ENCODE measurements at places on chromosomes 2 and 18.
A peak's percentile ranks its signal among the peaks of the same experiment; 100 is the strongest.

GRCh38 chr2:6139916-6140315 is 447.7 kb downstream of the SOX11 start:
- no peak for DNase-seq

GRCh38 chr18:26804519-26804918 is 61.0 kb downstream of the AQP4 start:
- no peak for DNase-seq

GRCh38 chr18:8031496-8031895 is 464.4 kb downstream of the PTPRM start:
- DNase-seq, result no peak

DNA sequence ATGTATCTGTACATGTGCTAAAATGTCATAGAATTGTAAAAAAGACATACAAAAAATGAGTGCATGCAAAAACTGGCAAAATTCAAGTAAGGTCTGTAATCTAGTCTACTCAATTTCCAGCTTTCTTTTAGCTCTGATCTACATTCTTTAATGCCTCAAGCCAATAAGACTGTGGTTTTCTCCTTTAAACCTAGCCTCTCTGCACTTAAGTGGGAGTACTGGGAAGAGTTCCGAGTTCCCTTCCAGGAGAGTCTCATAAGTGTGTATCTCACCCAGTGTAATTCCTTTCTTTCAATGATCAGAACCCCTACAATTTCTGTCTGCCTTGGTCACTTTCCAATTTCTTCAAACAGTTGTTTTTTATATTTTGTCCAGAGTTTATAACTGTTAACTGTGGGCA is 150.1 kb downstream of the PTRHD1 start:
- no peak for DNase-seq

DNA sequence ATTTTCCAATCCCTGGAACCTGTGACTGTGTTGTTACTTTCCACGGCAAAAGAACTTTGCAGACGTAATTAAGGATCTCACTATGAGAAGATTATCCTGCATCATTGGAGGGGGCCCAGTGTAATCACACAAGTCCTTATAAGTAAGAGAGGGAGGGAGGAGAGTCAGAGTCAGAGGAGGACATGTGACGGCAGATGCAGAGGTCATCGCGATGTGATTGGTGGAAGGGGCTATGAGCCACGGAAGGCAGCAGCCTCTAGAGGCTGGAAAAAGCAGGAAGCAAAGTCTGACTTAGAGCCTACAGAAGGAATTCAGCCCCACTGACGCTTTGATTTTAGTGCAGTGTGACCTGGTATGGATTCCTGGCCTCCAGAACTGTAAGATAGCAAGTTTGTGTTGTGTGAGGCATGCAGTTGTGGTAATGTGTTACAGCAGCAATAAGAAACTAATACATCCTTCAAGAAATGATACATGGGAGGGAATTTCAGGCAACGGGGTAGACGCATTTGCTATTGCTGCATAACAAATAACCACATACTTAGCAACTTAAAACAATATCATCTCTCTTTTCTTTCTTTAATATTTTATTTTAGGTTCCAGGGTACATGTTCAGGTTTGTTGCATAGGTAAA is 112.7 kb upstream of the SERPINE2 start:
- DNase-seq, result no peak

DNA sequence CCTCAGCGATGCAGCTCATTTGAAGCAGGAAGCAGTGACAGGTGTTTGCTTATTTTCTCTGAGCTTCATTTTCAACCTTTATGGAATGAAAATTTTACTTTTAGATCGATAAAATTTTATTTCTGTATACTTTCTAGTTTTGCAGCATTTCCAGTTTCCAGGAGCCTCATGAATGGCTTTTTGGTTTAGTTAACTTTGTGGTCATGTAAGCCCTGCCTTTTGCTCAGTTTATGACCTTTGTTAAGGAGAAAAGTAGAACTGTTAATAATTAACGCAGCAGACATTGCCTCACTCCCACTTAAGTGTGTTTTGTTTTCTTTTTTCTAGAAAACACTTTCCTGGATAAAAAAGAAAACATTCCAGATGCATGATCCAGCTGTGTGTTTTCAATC is 4.4 kb upstream of the FARP2 start:
- DNase-seq, result no peak

- no peak for DNase-seq
Observed at GRCh38 chr2:35501076-35501475, 854.5 kb upstream of the CRIM1 start.

- DNase-seq, result no peak
Observed at GRCh38 chr2:83595121-83595690, 863.9 kb downstream of the SUCLG1 start.

DNA sequence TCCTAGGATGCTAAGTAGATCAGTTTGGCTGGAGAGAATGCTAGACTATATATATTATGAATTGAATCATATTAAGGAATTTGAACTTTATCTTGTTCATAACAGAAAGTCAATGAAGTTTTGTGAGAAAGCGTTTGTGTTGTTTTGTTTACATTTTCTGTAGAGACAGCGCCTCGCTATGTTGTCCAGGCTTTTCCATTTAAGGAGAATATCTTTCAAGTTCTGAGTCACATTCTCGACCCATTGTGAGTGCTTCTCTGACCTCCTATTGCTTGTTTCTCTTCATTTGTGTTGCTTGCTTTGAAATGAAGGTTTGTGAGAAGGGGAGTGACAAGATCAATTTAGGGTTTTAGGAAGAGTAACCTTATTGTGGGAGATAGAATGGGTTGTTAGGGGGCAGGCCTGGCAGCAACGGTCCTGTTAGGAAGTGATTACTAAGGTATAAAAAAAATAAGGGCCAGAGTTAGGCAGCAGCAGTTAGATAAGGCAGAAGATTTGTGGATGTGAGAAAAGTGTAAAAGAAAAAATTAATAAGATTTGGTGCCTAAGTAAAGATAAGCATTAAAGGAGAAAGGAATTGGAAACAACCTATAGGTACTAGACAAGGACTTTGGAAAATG is 47.6 kb upstream of the ACVR1 start:
- no peak for DNase-seq

DNA sequence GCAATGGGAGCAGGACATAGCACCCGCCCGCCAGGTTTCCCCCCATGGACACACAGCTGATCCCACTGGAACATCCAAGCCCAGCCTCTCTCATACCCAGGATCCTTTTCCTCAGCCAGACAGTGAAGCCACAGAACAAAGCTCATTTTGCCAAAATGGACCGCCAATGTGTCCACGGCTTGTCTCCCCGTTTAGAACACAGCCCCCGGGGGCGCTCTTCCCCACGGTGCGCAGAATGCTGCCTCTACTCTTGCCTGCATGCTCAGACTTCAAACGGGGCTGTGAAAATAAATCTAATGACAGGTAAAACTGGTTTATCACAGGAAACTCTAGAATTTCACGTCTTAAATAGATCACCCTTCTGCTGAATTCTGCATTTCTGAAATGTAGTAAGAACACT is 548.5 kb upstream of the ID2 start:
- DNase-seq, result no peak

DNA sequence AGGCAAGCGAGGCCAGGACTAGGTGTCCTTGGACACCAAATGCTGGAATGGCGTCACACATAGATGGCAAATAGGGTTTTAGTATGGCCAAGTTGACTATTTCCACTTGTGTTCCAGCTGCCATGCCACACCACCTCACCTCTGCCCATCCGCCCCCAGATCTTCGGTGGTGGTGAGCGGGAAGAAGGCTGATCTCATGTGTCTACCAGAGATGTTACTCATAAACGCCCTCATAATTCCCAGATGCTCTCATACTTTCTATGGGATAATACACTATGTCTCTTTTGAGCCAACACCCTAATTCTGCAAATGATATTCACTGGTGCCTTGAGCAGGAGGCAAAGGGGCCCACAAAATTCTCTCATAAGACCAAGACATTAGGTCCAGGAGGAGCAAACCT is 281.1 kb upstream of the FN1 start:
- no peak for DNase-seq

DNA sequence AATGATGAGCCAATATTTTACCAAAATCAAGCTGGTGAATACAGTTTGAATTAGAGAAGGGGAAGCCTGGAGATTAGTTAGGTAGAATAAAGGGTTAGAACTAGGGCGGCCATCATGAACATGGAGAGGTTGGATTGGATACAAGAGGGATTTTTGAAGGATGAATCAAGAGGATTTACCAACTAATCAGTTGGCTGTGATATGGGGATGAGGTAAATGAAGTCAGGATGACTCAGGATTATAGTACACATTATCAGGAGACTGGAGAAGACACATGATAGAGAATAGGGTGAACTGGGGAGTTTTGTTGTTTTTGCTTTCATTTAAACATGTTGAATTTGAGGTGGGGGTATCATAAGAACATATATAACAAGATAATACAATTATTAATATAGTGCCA is 73.8 kb upstream of the PROKR1 start:
- no peak for DNase-seq

GRCh38 chr2:39375917-39376316 is 61.2 kb downstream of the MAP4K3 start:
- no peak for DNase-seq

- no peak for DNase-seq
Observed at GRCh38 chr2:172804423-172804822, 68.8 kb downstream of the RAPGEF4 start.

- DNase-seq, result no peak
Observed at GRCh38 chr2:191632426-191632825, 45.5 kb upstream of the NABP1 start.

GRCh38 chr2:239259603-239260298 is 141.1 kb downstream of the HDAC4 start:
- peak; percentile 25 for DNase-seq

- no peak for DNase-seq
Observed at GRCh38 chr2:215787565-215788178, 225.7 kb downstream of the MREG start.

- no peak for DNase-seq
Observed at GRCh38 chr18:3356614-3357013, 93.4 kb upstream of the TGIF1 start.

- no peak for DNase-seq
Observed at GRCh38 chr2:20556756-20557155, 94.1 kb downstream of the HS1BP3 start.

GRCh38 chr2:232979871-232980461 is 33.1 kb downstream of the NGEF start:
- no peak for DNase-seq

GRCh38 chr2:238892796-238893195 is 44.9 kb downstream of the TWIST2 start:
- DNase-seq, result no peak

- DNase-seq, result no peak
Observed at GRCh38 chr2:26507932-26508331, 30.0 kb upstream of the OTOF start.

- DNase-seq, result no peak
Observed at GRCh38 chr2:233996000-233996399, 54.5 kb upstream of the SPP2 start.

- no peak for DNase-seq
Observed at GRCh38 chr2:146979746-146980145, 865.1 kb upstream of the ACVR2A start.

GRCh38 chr2:120826716-120827410 is 91.2 kb downstream of the GLI2 start:
- DNase-seq, result no peak

- DNase-seq, result no peak
Observed at GRCh38 chr2:34851804-34852203, 1252.7 kb upstream of the FAM98A start.

- peak; percentile 58 for DNase-seq
Observed at GRCh38 chr2:239465017-239466001, 64.5 kb upstream of the HDAC4 start.

DNA sequence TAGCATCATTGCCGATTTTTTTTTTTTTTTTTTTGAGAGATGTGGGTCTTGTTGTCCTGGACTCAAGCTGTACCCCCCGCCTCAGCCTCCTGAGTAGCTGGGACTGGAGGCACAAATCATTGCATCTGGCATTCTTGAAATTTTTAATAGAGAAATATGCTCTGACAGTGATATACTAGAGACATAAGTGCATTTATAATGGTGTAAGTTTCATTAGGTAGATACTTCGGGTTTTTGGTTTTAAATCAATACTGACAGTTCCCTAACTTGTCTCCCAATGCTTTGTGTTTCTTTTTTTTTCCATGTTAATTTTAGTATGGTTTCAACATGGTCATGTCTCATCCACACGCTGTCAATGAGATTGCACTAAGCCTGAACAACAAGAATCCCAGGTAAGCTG is 138.7 kb downstream of the PRPF40A start:
- DNase-seq, result no peak

DNA sequence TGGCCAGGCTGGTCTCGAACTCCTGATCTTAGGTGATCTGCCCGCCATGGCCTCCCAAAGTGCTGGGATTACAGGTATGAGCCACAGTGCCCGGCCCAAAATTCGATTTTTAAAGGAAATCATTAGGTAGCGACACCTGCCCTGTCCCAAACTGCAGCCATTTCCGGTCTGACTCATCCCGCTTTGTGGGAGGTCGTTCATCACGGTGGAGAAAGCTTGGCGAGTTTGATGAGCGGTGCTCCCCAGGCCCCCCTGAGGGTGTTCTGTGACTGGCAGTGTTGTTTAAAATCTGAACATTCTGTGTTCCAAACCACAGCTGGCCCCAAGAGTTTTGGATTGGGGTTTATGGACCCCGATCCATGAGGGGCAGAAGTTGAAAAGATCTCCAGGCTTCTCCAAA is 53.0 kb upstream of the GLI2 start:
- no peak for DNase-seq

GRCh38 chr2:224956706-224957105 is 85.6 kb downstream of the DOCK10 start:
- DNase-seq, result no peak

- DNase-seq, result no peak
Observed at GRCh38 chr2:112893752-112894151, 17.2 kb upstream of the IL37 start.

DNA sequence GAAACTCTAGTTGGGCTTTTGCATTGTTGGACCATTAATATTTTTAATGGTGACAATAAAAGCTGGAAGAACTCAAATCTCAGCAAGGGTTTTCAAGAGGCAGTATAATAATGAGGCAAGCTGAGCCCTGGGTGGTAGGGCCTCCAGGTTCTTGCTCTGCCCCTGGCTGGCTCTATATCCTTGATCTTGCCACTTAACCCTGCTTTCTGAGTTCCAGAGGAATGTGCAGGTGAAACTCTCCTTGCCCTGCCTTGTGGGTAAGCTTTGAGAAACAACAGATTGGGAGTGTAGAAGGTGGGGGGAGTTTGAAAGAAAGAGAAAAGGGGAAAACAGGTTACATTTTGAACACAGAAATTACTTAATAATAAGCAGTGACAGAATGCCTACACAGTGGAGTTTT is 103.3 kb upstream of the MAP4K3 start:
- DNase-seq, result no peak

GRCh38 chr2:150332383-150332782 is 155.1 kb downstream of the RND3 start:
- no peak for DNase-seq

DNA sequence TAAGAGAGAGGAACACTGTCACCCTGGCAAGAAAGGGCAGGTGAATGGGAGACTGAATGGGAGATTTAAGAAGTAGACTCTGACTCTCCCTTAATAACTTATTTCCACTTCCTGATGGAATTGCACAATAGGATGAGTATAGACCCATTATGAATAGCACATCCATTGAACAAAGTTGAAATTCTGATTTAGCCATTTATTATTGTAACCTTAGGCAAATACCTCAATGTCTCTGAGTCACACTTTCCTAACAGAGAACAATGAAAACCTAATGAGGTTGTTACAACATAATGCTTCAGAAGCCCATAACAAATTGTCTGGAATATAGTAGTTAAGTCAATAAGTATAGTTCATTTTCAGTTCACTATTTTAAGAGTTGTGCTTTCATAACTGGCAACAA is 78.9 kb downstream of the NRXN1 start:
- no peak for DNase-seq

GRCh38 chr2:106147159-106147558 is 46.9 kb downstream of the UXS1 start:
- DNase-seq, result no peak
